ENCODE measurements at places on chromosomes 1 and 21. TPM values are rescaled to one million over a fixed set of nuclear protein-coding genes. Genes with fewer than 3 reads are reported as not detected.

DNA sequence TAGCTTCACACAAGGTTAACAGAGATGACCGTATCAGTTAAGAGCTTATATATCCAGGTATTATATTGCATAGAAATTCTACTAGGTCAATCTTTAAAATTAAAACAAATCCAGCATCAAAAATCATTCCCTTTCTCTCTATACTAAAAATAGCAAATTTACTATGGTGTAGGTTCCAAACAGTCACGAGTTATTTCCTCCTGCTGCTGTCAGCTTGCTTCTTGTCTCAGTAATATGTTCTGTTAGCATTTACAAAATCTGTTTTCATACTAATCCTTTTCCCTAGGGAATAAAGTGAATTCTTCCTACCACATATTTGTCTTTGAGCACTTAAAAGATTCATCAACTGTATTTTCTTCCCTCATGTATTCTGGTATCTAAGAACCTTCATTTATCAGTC lies 2.5 kb downstream of the WDR26 start:
- no peak for DNase-seq

Gene TINAGL1
- total RNA-seq, result 14.2 TPM

Gene TRIM63
- total RNA-seq, result 0.11 TPM

DNA sequence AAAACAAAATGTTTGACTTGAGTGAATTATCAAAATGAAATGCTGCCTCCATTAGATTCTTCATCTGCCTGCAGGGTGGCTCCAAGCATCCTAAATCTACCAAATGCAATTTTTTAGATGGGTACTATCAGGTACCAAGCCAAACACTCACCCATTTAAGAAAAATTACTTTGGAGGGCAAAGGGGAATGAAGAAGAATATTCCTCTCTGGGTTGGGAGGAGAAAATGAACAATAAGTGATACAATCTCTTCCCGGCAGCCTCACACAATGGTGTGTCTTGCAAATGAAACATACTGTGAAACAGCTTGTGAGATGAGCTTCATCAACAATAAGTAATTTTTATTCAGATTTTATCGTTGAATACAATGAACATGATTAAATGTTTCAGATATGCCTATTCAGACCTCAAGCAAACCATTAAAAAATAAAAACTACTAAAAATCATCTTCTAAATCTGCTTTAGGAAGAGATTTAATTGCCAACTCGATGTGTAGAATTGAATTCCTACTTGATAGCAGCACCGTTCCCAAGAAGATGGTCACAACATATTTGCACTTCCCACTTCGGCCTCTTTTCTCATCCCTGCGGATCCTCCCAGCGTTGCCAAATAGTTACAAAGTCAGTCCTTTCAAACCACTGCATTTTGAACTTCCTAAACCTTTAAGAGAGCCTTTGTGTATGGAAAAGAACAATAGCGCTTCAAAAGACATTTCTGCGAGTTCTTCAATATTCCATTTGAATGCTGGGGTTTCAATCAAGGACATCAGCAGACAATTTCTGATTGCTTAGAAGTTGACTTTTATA lies 2.7 kb downstream of the DAB1 start:
- peak; percentile 28 for DNase-seq

DNA sequence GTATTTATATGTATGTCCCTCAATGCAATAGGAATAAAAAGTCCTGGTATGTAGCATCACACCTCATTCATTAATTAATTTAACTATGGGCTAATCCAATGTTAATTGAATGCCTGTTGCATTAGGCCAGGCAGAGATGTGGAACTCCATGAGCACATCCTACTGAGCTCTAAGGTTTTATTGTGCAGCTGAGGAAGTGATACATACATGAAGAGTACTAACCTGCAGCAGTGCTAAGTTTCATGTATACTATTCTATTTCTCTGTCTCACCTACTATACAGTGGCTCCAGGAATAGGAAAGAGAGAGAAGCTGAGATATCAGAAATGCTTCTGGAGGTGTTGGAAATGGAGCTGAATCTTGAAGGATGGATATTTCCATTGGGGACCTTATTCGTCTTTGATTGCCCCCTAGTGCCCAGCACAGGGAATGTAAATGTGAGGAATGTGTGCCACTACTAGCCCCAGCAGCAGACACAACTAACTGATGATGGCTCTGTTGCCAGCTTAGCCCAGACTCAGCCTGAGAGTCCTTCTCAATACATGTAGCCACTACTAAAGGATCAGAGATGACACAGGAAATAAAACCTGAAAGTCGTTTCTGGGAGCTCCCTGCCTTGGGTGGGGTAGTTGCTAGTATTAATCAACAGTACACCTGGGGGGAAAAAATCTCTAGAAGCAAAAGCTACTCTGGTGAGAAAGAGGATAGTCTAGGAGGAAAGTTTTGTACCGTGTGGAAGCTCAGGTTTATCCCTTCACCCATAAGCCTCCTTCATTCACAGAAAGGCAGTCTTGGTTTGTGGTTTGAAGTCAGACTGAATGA lies 173.3 kb upstream of the FOXD3 start:
- DNase-seq, result peak; percentile 40

Gene SLC9C2
- not detected for total RNA-seq

DNA sequence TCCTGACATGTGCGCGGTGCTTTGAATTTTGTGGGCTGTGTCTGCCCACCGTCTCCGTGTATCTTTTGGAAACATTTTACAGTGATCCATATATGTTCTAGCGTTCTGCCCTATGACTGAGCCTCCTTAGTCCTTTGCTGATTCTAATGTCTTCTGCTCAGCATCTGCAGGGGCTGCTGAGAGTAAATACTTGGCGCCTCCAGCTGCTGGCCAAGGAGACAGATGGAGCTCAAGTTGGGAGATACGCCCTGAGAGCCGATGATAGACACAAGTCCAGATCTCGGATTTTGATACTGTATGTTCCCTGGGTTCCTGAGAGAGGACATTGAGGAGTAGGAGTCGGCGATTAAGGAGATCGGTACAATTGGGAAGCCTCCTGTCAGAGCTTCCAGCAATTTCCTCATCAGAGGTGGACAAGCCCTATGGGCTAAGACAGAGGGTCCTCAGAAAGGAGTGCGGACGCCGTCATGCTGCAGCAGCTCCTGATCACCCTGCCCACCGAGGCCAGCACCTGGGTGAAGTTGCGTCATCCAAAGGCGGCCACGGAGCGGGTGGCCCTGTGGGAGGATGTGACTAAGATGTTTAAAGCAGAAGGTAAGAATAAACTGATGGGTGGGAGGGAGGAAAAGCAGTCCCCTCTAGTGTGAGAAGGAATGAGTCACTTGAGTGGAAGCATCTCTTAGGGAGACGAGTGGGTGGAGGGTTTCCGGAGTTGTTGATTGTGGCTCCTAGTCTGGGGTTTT lies 390 bp downstream of the ZFP69B start:
- peak; percentile 27 for DNase-seq

Gene NBPF6
- total RNA-seq, result not detected

Gene TCHHL1
- total RNA-seq, result not detected

DNA sequence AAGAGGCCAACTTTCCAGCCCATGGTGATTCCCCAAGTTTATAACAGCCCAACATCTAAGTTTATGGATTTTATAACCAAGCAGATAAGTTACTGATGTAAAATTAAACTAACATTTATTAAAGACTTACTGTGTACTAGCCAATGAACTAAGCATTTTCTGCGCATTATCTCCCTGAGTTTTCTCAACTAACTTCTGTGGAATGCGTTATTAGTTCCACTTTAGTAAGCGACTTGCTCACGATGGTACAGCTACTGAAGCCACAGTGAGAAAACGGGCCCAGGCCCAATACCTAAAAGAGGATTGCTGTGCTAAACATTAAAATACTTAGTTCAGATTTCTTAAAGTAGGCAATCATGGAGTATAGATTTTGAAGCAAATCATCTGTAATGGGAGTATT lies 61.0 kb downstream of the ZBTB18 start:
- DNase-seq, result no peak

- DNase-seq, result no peak
Observed at GRCh38 chr1:152741656-152742055, 16.2 kb upstream of the KPRP start.

Gene TRIM67
- total RNA-seq, result not detected

All from H7 (cell line).